Suppressor macrophage (primary cell): ENCODE measurements at places on chromosomes 13 and 19.

- peak; percentile 37 for DNase-seq
Measured at GRCh38 chr13:110126391-110126961, 180.5 kb downstream of the COL4A1 start.

DNA sequence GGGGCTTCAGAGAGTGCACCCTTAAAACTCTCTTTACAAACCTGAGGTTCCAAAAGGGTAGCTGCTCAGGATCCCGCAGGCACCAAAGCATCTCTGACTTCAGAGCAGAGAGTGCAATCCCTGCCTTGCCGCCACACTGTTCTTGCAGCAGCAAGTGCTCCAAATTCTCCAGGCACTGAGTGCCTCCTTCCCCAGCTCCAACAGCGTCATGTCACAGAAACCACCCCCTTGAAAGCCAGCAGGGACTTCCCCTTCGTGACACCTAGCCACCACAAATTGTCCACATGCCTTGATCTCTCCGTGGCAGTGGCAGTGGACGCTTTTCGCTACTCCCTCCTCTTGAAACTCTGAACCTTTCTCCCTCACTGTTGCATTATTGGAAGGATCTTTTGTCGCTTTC, 39.9 kb downstream of the MBNL2 start:
- DNase-seq = no peak

- DNase-seq = no peak
Measured at GRCh38 chr13:98978280-98978679, 416 bp upstream of the DOCK9 start.

- no peak for DNase-seq
Measured at GRCh38 chr19:41915021-41915775, 13.1 kb downstream of the ERFL start.

- DNase-seq = no peak
Measured at GRCh38 chr19:46839752-46840497, 10.7 kb downstream of the AP2S1 start.

DNA sequence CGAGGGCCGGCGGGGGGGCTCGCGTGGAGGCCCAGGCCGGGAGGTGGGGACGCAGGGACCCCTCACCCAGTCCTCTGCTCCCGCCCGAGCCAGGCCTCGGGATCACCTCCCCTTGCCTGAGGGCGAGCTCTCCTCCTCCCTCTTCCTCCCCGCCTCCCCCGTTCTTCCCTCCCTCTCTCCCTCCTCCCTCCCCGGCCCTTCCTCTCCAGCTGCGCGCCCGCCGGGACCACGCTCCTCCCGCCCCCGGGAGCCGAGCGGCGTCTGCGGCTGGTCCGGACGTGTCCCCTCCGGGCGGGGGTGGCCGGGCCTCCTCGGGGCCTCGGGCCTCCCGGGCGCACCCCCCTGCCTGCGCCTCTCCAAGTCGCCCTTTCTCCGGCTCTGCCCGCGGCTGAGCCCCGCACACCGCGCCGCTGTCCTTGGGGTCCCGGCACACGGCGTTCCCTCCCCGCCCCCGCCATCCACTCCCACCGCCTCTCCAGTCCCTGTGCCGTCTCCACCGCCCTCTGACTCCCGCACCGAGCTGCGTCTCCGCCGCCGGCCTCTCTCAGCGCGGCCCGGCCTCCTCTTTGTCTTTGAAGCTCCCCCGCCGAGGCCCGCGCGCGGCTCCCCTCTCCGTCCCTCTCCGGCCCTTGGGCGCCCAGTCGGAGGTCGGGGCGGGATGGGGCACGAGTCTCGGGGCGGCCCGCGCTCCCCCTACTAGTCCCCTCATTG, 5.7 kb downstream of the SOX1 start:
- no peak for DNase-seq
